ENCODE measurements at places on chromosomes 3 and 15.

- H3K36me3 ChIP-seq = no peaks in the 10 kb centered on the region
- no peak overlapping the region for H3K27ac ChIP-seq
- no peak overlapping the region for H3K4me3 ChIP-seq
- peaks cover 91% of the 10 kb centered on the region for H3K27me3 ChIP-seq
- H3K4me1 ChIP-seq = peaks cover 6% of the 10 kb centered on the region
- DNase-seq = no peak
These were observed 6.0 kb upstream of the FEZF2 start for GRCh38 chr3:62379321-62379798.

GRCh38 chr3:190631295-190631694 is 117.4 kb downstream of the IL1RAP start:
- H3K4me3 ChIP-seq = no peak overlapping the region
- no peaks in the 10 kb centered on the region for H3K36me3 ChIP-seq
- H3K4me1 ChIP-seq = no peaks in the 10 kb centered on the region

DNA sequence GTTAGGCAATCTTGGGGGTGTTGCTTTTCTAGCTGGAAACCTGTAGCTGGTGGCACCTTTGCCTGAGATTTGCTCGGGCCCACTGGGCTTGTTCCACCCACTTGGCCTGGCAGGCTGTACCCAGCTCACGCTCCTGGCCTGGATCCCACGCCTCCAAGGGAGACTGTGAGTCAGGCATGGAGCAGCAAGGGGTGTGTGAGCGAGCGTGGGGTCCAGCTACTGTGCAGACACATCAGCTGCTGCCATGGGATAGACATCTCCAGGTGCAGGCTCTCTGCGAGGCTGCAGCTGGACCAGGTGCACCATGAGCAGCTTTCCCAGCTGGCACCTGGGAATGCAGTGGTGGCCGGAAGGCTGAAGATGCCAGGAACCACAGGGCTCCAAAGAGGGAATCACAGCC is 36.0 kb downstream of the NR1D2 start:
- DNase-seq = peak; percentile 43
- H3K27ac ChIP-seq = no peak overlapping the region
- H3K36me3 ChIP-seq = peaks cover 21% of the 10 kb centered on the region
- no peaks in the 10 kb centered on the region for H3K27me3 ChIP-seq

DNA sequence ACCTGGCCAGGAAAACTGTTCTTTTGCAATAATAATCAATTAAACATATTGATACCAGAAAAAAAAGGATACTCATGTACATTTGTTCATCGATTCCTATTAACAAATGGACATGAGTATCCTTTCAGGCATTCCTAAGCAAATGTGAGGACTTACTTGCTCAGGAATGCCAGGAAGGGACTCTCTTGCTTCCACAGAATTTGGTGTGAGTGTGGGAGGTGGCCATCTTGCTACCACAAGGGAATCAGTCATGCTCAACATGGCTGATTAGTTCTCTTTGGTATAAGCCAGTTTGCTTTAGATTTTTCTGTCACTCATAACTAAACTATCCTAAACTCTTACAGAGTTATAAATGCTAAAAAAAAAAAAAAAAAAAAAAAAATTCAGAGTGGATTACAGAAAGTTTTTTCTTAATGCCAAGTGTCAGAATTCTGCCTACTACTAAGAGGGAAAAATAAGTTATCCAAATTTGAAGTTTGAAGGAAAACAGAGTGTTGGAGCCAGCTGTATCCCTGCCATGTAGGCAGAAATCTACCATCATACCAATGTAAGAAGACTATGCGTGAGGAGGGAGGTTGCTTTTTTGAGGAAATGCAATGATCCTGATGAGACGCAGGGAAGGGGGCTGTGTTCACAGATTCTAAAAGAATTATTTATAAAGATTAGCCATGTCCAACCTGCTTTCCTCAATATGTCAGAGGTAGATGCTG is 98.7 kb downstream of the PLD1 start:
- H3K36me3 ChIP-seq = peaks cover 89% of the 10 kb centered on the region
- no peaks in the 10 kb centered on the region for H3K27me3 ChIP-seq
- H3K4me3 ChIP-seq = no peak overlapping the region

GRCh38 chr15:47618241-47618640 is 99.1 kb upstream of the SEMA6D start:
- no peak overlapping the region for H3K4me3 ChIP-seq
- no peaks in the 10 kb centered on the region for H3K36me3 ChIP-seq
- H3K27ac ChIP-seq = no peak overlapping the region
- no peaks in the 10 kb centered on the region for H3K27me3 ChIP-seq

GRCh38 chr15:61511089-61511488 is 282.0 kb upstream of the RORA start:
- no peak overlapping the region for H3K4me3 ChIP-seq
- no peak overlapping the region for H3K27ac ChIP-seq
- no peak for DNase-seq
- H3K36me3 ChIP-seq = no peaks in the 10 kb centered on the region
- no peaks in the 10 kb centered on the region for H3K27me3 ChIP-seq

DNA sequence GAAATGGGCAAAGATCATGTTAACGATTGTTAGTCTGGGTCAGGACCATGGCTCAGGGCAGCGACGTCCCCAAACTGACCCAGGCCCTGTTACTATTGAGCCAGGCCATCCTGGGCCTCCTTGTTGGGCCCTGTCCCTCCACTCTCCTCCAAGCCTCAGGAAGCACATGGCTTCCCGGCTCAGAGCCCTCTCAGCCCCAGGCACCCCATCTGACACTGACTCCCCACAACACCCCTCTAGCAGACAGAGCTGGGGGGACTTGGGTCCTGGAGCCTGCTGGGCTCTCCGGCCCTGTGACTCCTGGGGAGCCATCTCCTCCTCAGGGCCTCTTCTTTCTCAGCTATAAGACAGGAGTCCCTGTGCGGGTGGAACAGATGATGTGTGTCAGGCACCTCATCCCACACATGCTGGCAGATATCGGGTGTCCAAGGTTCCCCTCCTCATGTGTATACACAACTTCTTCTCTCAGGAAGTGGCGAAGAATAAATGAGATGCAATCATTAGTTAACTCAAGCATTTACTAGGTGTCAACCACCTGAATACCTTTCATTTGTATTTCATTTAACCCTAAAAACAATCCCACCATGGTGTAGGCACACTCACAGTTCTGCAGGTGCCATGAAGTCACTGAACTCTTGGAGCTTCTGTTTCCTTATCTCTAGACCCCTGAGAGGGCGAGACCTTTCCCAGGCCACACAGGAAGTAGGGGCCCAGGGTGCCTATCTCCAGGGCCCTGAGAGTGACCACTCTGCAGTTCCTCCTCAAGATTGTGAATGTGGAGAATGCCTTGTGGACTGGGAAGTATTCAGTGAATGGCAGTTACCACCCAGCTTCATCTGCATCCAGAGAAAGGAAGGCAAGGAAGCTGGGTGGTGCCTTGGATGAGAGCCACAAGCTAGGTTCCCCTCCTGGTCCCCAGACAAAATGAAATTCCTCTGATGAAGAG is 282.5 kb upstream of the TLE3 start:
- H3K4me1 ChIP-seq = peaks cover 24% of the 10 kb centered on the region
- H3K4me3 ChIP-seq = no peak overlapping the region
- no peaks in the 10 kb centered on the region for H3K27me3 ChIP-seq
- H3K36me3 ChIP-seq = no peaks in the 10 kb centered on the region
- H3K27ac ChIP-seq = no peak overlapping the region

DNA sequence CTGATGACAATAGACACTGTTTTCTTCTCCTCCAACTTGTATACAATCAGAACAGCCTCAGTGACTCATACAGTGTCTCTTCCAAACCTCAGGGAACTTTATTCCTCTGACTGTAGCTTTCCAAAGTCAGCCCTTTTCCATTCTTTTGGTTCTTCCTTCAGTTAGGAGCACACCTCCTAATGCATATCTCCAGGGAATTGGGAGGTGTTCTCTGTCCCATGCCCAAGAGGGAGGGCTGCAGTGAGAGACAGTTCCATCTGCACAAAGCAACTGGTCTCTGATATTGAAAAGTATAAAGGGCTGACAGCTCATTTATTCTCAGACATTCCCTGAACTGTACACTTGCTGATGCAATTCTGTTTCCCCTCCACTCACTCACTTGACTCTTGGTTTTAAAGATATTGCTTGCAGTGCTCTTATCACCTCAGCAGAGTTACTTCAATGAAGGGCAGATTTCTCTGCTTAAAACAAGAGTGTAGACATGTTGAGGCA is 337.8 kb upstream of the TBC1D5 start:
- no peaks in the 10 kb centered on the region for H3K36me3 ChIP-seq
- no peaks in the 10 kb centered on the region for H3K4me1 ChIP-seq
- H3K4me3 ChIP-seq = no peak overlapping the region
- DNase-seq = no peak
